ENCODE measurements at places on chromosomes 1 and 21. TPM values are rescaled to one million over a fixed set of nuclear protein-coding genes. Genes with fewer than 3 reads are reported as not detected.
A peak's percentile ranks its signal among the peaks of the same experiment; 100 is the strongest.

BMP8A gene
- total RNA-seq: 6.0 TPM

DCST1 gene
- total RNA-seq: not detected

PTGS2 gene
- total RNA-seq: 0.84 TPM

CLCA2 gene
- not detected for total RNA-seq

C1orf87 gene
- total RNA-seq: not detected

SNIP1 gene
- total RNA-seq: 9.0 TPM

AMY1B gene
- total RNA-seq: not detected

ERRFI1 gene
- 117 TPM for total RNA-seq

DNA sequence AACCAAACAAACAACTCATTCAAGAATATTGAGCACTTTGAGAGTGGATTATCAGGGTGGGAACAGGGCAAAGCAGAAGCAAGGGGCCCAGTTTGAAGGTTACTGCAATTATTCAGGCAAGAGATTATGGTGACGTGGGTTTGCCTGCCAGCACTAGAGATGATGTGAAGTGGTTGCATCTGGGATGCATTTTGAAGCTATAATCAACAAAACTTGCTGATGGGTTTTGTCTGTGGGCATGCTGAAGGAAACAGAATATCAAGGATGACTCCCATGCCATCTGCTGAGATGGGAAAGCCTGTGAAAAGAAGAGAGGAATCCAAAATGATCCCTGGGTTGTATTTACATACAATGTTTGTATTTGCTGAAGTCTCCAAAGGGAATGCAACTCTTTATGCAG is 224.3 kb upstream of the GREM2 start:
- no peak for DNase-seq

DNA sequence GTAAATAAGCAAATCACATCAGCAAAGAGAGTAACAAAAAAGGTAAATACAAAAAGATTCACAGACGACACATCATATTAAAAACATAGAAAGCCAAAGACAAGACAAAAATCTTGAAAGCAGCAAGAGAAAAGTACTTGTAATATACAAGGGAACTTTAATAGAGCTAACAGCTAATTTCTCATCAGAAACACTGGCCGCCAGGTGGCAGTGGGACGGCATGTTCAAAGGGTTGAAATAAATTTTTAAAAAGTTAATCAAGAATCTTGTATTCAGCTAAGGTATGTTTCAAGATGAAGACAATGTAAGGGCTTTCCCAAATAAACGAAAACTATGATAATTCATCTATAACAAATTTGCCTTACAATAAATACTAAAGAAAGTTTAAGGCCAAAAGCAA is 358.1 kb downstream of the LRRIQ3 start:
- DNase-seq: no peak

DNA sequence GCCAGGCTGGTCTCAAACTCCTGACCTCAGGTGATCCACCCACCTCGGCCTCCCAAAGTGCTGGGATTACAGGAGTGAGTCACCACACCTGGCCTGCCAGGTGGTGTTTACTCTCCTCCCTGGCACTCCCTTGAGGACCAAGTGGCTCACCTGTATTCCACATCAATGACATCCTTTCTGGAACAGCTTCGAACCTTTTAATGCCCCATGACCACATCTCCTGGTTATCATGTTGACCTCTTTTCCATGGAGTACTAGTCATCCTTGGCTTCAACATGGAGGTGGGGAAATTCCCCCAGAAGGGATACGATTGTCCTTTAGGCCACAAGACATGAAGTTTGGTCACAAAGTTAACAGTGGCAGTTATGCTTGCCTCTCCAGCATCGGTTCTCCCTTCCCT is 66.9 kb downstream of the CDC7 start:
- no peak for DNase-seq

- DNase-seq: no peak
These were observed 16.2 kb downstream of the PLXNA2 start for GRCh38 chr1:208228026-208228425.

- no peak for DNase-seq
These were observed 93.8 kb downstream of the ROR1 start for GRCh38 chr1:63867429-63868176.

DNA sequence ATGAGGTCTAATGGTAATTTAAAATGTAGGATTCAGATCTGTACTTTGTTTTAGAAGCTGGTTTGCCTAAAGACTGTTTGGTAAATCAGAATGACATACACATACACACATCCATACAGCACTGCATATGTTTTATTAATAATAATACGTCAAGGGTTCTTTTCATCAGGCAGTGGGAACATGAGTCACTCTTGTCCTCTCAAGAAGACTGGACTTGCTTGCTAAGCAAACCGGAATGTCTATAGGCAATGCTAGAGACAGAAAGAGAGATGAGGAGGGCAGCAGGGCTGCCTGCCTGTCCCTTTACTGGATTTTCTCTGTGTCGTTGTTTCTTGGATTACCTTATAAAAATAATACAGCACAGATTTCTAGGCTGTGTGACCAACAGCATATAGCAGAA is 119.1 kb upstream of the GALNT2 start:
- no peak for DNase-seq

GRCh38 chr1:220222939-220223338 is 49.3 kb downstream of the RAB3GAP2 start:
- no peak for DNase-seq

- DNase-seq: no peak
These were observed 16.0 kb downstream of the FNBP1L start for GRCh38 chr1:93463960-93464359.

DNA sequence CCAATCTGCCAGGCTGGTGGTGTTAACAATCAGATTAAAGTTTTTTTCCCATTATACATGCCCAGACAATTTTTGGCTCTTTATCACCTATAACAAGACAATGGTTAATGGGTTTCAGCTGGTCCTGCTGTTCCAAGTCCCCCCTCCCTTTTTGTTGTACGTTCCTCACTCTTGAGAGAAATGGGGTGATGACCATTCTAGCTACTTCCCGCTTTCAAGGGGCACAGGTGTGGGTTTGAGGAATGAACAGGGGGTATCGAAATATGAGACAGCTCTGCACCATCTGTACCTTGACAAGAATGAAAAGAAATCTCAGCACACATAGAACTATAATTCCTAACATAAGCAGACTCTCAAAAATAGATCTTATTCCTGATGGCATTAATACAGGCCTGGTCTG is 326.8 kb downstream of the PTPRU start:
- no peak for DNase-seq

DNA sequence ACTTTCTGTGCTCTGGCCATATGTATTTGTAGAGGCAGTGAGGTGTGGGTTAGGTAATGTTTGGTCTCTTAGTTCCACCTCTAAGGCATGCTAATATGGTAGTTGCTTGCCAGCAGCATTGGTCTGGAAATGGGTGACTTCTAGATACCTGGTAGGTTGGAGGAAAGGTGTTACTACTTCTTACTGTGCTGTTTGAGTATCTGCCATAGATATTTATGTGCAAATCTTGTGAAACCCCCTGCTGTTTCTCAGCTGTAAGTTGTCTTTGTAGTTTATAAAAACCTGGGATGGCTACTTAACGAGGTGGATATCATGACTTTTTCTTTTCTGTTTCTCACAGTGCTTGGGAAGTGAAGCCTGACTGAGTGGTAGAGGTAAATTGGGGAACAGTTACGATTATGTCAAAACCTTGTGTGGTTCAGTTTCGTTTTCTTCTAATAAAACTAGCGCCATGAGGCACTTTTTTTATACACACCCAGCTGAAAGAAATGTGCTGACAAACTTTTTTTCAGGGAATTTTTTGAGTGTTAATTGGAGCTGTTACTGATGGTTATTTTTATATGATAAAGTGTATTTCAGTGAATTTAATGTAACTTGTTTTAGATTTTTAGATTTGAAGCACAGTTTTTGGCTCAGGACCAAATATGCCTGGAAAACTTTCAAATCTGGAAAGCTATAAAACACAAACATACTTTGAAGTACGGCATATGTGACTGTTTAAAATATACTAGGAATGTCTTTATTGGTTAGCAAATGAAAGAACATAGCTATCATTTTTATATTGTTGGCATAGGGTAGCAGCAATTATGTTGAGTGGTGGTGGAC is 42.1 kb downstream of the CAMSAP2 start:
- no peak for DNase-seq

GRCh38 chr1:11529330-11529729 is 50.4 kb downstream of the DISP3 start:
- no peak for DNase-seq

GRCh38 chr1:44707112-44707881 is 23.7 kb downstream of the RNU5D-1 start:
- no peak for DNase-seq

DNA sequence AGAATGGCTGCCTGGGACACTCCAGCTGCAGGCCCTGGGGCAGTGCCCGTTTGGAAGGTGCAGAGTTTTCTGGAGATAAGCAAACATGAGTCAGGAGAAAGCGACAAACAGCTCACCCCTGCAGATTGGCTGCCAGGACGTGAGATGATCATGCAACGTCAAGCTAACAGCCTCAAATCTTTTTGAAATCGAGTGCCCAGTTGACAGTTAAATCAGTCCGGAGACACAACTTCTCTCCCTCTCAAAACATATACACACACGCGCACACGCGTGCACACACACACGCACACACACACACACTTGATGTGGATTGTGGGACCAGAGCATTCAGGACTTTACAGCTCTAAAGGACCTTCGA is 49.4 kb downstream of the TENT5C start:
- DNase-seq: no peak

DNA sequence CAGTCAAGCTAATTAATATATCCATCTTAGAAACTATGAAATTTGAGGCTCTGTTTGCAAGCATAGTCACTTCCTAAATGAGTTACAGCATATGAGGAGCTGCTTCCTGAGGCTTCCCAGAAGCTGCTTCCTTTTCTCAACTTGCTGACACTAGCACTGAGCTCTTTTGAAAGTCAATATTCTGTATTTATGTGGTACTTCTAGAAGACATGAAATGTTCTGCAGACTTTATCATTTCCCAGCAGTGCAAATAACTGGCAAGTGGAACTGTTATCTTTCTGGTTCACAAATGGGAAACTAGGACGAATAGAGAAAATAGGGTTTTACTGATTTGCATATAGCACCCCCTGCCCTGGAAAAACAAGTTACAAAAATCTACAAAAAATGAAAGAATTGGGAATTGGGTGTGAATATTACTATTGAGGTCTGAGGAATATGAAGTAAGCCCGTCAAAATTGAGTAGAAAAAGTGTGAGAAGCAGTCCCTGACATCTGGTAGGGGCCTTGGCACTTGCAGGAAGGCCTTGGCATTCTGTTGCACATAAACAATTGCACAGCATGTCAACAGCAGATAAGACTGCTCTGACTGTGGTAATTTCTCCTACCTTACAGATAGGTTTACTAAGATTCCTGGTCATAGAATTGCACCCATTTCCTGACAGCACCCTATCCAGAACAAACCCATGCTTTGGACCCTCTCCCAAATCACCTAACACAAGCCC is 7.1 kb downstream of the GIPC2 start:
- DNase-seq: no peak

DNA sequence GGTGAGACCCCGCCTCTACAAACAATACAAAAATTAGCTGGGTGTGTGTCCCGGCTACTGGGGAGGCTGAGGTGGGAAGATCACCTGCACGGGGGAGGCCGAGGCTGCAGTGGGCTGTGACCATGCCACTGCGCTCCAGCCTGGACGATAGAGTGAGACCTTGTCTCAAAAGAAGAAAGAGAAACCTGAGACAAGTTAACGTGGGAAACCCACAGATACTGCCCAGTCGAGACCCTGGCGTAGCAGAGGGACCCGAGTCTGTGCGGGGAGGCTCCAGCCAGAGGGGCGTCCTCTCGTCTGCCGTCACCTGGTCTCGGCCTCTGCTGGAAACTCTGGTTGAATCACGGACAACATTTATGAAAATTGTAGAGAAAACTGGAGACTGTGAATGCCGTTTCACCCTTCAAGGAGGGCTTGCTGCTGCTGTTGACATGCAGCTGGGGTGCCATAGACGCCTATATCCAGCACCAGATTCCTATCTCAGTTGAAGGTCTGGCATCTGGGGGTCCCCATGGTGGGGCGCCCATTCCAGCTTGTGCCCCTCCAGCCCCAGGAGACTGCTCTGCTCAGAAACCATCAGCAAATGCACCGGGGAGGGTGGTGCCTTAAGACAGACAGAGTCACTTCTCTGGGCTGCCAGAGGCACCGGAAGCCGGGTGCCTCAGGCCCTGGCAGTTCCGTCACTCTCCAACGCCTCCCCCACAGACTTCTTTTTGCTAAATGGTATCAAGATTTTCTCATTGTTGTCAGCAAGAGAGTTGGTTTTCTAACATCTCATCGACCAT is 13.6 kb upstream of the CDK11B start:
- peak; percentile 1 for DNase-seq

GRCh38 chr21:35829067-35829466 is 231.3 kb downstream of the SETD4 start:
- no peak for DNase-seq
